SJSA1 (cell line): ENCODE measurements at places on chromosomes 4 and X. TPM values are rescaled to one million over a fixed set of nuclear protein-coding genes. Genes with fewer than 3 reads are reported as not detected.

- no peak overlapping the region for H3K4me3 ChIP-seq
- peaks cover 32% of the 10 kb centered on the region for H3K36me3 ChIP-seq
- H3K27ac ChIP-seq, result no peak overlapping the region
- H3K27me3 ChIP-seq, result no peaks in the 10 kb centered on the region
Observed at GRCh38 chr4:94588896-94589693, 137.4 kb downstream of the PDLIM5 start.

GRCh38 chr4:99356992-99357391, 4.4 kb upstream of the ADH1C start:
- H3K4me3 ChIP-seq, result no peak overlapping the region
- no peaks in the 10 kb centered on the region for H3K4me1 ChIP-seq
- no peaks in the 10 kb centered on the region for H3K27me3 ChIP-seq

DNA sequence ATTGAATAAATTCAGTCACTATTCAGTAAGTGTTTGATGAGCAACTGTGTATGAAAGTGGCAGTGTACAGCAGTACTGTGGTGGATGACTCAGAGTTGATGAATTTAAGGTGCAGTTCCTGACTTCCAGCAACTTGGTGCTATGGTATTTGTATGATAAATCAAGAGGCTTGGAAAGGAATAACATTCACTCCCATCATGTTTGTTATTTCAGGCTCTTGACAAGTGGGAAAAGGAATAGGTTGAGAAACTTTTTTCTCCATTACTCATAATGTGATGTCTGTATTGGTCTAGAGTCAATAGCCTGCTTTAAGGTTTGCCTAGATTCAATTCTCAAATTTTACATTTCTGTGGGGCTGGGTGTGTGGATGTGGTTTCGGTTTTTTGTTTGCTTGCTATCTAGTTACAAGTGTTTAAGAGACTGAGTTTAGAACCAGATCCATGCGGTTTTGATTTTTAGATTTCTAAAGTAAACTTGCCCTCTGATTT, 35.1 kb upstream of the CYP2U1 start:
- peaks cover 19% of the 10 kb centered on the region for H3K4me1 ChIP-seq
- peak; percentile 94 for DNase-seq
- no peak overlapping the region for H3K4me3 ChIP-seq
- H3K27me3 ChIP-seq, result no peaks in the 10 kb centered on the region

DNA sequence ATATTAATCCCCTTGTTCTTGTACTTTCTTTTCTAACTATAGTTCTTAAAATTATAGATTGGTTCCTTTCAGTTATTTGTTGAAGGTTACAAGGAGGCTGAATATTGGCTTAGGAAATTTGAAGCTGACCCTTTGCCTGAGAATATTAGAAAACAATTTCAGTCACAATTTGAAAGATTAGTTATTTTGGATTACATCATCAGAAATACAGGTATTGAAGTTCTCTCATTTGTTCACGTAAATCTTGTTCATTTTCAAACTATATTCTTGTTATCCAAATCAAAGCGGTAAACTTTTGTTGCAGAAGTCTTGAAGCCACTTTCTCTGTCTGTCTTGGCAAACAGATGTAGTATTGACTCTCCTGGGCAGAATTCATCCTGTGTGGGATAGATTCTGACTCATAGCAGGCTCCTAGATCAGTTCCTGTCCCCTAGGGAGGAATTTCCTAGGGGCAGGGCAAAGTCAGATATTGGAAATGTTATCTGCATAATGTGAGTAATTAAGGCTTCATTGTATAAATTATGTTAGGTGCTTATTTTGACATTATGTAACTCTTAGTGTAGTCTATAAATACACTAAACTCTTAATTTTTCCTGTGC, 25.2 kb downstream of the PI4K2B start:
- H3K4me3 ChIP-seq, result no peak overlapping the region
- no peak for DNase-seq
- H3K27me3 ChIP-seq, result no peaks in the 10 kb centered on the region
- H3K27ac ChIP-seq, result no peak overlapping the region
- no peaks in the 10 kb centered on the region for H3K36me3 ChIP-seq
- H3K4me1 ChIP-seq, result no peaks in the 10 kb centered on the region

GRCh38 chr4:7253837-7254236, 61.5 kb downstream of the SORCS2 start:
- no peak overlapping the region for H3K27ac ChIP-seq
- no peak for DNase-seq
- H3K27me3 ChIP-seq, result no peaks in the 10 kb centered on the region

GRCh38 chrX:13000301-13000811, 25.4 kb downstream of the TMSB4X start:
- no peak for DNase-seq
- H3K36me3 ChIP-seq, result no peaks in the 10 kb centered on the region
- no peaks in the 10 kb centered on the region for H3K27me3 ChIP-seq
- H3K4me1 ChIP-seq, result peaks cover 40% of the 10 kb centered on the region
- H3K4me3 ChIP-seq, result no peak overlapping the region

Gene LCORL
- total RNA-seq, result 77.4 and 94.0 TPM in 2 replicates

Gene EDA2R
- total RNA-seq, result 2.1 and 6.6 TPM in 2 replicates

Gene PPARGC1A
- total RNA-seq, result 0.18 and 0.19 TPM in 2 replicates

Gene STOX2
- 0.55 TPM in 1 of 2 replicates, not detected in the other for total RNA-seq

Gene SHOX
- total RNA-seq, result not detected in 2 replicates

Gene TEX13B
- total RNA-seq, result not detected in 2 replicates
